ENCODE measurements at places on chromosomes 13 and 19. TPM values are rescaled to one million over a fixed set of nuclear protein-coding genes. Genes with fewer than 3 reads are reported as not detected.

TRPC4 gene
- 0.64 TPM for polyA plus RNA-seq

COL5A3 gene
- polyA plus RNA-seq: 3.0 TPM

NMRK2 gene
- polyA plus RNA-seq: 0.19 TPM

CAPN12 gene
- 6.0 TPM for polyA plus RNA-seq

CBY2 gene
- not detected for polyA plus RNA-seq

SERPINE3 gene
- not detected for polyA plus RNA-seq

ZSCAN18 gene
- 5.8 TPM for polyA plus RNA-seq

DNA sequence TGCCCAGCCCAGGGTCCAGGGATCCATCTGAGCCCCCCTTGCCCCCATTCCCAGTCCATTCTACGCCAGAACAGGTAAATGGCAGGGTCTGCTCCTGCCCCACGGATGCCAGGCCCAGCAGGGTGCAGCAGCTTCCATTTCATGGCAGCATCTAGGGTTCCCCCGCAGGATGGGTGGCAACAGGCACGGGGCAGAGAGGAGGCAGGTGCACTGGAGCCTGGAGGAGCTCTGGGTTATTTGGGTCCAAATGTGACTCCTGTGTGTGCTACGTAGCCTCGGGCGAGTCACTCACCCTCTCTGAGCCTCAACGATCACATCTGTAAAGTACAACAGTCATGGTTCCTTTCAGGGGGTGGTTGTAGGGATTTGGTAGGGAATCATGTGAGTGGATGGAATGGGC, 27.4 kb downstream of the IL12RB1 start:
- DNase-seq: no peak

GRCh38 chr13:90099847-90100246, 1247.6 kb upstream of the MIR17HG start:
- no peak for DNase-seq

- no peak for DNase-seq
These were observed 3.5 kb downstream of the CDC37 start for GRCh38 chr19:10399878-10400277.

- DNase-seq: no peak
These were observed 192.7 kb downstream of the LHFPL6 start for GRCh38 chr13:39410096-39410901.

Data from sigmoid colon (tissue), 7 donors.